AG09319 (cell line): ENCODE measurements at places on chromosomes 7 and 10.

DNA sequence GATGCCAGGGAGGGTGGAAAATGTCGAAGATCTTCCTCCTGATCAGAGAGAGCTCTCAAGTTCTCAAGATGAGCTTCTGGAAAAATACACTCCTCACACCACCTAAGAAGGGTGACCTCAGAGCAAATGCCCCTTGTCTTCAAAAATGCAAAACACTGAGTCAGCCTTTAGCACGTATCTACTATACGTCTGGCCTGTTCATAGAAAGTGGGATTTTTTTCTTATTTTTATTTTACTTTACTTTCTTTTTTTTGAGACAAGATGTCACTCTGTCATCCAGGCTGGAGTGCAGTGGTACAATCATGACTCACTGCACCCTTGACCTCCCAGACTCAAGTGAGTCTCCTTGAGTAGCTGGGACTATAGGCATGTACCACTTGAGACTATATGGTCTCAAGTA lies 57.1 kb downstream of the AFAP1L2 start:
- DNase-seq, result no peak

- DNase-seq, result no peak
These were observed 61.2 kb downstream of the CDCA7L start for GRCh38 chr7:21884496-21884895.

GRCh38 chr7:2771274-2771731 lies 72.8 kb downstream of the GNA12 start:
- DNase-seq, result no peak

DNA sequence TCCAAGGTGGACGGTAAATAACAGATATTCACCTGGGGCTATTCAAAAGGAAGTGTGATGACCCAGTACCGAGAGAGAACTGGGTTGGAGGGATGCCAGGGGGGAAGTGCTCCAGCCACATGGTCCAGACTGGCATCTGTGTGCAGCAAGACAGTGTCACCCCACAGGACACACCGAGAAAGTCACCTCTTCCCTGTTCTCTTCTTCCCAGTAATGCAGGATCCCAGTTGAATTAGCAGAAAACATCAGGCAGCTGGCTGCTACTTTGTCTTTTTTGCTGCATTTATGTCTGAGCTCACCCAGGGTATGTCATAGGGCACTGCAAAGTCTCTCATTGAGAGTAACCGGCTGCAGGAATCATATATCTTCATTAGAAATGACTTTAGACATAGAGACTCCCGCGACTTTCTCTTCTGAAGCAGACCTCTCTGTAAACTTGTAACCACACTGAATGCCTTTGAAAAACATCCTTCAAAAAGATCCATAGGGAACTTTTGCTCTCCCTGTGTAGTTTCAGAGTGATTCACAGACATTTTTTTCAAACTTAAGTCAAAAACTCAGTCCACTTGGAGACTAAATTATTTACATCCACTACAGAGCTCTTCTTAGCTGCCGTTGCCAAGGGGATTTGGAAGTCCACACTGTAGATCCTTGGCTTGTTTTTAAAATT lies 609.0 kb upstream of the DPP6 start:
- DNase-seq, result no peak

- DNase-seq, result no peak
These were observed 6.7 kb upstream of the ZNF33B start for GRCh38 chr10:42645103-42645502.
